ENCODE measurements at places on chromosomes 6 and 20. TPM values are rescaled to one million over a fixed set of nuclear protein-coding genes. Genes with fewer than 3 reads are reported as not detected.

The MATN4 gene
- total RNA-seq = 0.69 TPM

The RNF144B gene
- 24.2 TPM for total RNA-seq

DNA sequence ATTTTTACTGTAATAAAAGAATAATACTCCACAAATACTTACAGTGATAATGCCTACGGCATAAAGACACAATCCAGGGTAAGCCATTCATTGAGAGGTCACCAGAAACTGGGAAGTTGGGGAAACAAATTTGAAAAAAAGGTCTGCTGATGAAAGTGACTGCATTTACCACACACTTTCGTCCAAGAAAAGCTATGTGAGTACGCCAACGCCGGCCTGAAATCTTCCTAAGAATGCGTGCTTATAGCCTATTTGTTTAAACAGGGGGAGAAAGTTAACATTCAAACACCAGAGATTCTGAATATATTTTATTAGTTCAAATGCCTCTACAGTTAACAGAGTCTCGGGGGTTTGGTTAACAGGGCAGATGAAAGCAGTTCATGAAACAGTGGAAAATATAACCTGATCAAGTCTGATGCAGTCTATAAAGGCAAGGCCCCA, 657 bp upstream of the LTV1 start:
- no peak for DNase-seq

- no peak for DNase-seq
These were observed 84.7 kb downstream of the PHACTR3 start for GRCh38 chr20:59688999-59689398.

The SPDEF gene
- not detected for total RNA-seq

The EPPIN gene
- total RNA-seq = not detected

The PACRG gene
- total RNA-seq = 0.26 TPM

The ATP6V1G2 gene
- total RNA-seq = 1.3 TPM

DNA sequence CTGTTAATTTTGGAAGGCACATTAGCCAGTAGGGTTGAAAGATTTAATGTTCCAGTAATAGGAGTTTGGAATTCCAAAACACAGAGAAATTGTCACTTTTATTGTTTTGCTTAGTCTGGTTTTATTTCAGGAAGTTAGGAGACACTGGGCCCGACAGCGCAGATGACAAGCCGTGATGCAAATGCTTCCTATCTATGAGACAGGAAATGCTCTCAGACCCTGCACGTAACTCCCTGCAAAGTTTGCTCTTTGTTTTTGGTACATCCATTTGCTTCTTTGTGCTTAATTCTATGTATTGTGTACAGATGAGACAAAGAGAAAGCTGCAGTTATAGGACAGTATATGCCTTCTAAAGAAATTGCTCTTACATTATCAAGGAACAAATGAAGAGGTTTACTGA, 201.6 kb upstream of the SGK1 start:
- DNase-seq = no peak

DNA sequence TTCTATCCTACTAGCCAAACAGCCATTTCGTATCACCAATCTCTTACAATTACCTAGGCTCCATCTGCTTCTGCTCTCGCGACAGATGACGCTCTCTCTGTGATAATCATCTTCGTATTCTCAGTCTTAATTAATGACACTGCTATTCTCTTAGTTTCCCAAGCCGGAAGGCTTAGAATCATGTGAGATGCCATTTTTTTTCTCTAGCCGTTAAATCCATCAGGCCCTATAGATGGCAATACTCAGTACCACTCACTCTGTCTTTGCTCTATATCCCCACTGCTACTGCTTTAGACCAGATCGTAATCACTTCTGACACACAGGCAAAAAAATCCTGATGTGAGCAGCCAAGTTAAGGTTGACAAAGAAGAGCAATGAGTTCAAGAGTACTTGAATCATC, 2.1 kb upstream of the THEMIS start:
- DNase-seq = no peak

GRCh38 chr6:144690133-144690532, 405.0 kb downstream of the UTRN start:
- DNase-seq = no peak

DNA sequence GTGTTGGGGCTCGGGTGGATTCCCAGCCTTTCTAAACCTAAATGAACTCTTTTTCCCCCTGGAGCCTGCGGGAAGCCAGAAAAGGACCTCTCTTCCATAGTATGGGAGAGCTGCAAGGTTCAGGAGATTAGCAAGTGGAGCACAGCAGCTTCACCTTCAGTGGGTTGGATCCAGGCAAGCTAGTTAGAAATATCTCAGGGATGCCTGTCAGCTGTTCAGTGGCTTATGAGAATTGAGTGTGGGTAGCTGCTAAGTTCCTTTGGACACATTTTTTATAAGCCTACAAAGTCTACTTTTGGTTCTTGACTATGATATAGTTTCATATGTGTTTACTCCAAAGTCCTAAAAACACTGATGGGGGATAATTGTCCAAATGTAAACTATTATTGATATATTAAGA, 642.1 kb downstream of the EPM2A start:
- no peak for DNase-seq

The NMBR gene
- total RNA-seq = 0.45 TPM

GRCh38 chr6:37125774-37126492, 44.0 kb upstream of the PIM1 start:
- no peak for DNase-seq

The XKR7 gene
- not detected for total RNA-seq

The GNRH2 gene
- total RNA-seq = not detected

DNA sequence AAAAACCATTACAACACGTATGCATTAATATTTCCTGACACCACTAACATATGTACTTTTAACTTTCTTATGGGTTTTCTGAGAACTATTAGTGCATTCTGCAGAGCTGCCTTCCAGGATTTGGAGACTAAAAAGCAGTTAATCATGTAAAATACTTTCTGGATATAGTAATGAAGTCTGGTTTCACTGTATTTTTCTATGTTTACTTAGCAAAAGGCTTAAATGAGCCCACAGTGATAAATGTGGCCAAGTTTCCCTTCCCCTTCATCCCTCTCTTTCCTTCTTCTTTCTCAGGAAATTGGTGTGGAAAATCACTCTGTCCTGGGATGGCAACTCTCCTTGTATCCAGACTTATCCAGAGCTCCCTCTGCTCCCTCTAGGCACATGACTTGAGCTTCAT, 29.7 kb upstream of the ENPP1 start:
- DNase-seq = no peak

GRCh38 chr6:55174211-55175026, at the start of gene HCRTR2:
TSS of gene HCRTR2 (plus strand) at chr6:55174515. CDS start at chr6:55174588, 73 bp downstream.
- no peak for DNase-seq

DNA sequence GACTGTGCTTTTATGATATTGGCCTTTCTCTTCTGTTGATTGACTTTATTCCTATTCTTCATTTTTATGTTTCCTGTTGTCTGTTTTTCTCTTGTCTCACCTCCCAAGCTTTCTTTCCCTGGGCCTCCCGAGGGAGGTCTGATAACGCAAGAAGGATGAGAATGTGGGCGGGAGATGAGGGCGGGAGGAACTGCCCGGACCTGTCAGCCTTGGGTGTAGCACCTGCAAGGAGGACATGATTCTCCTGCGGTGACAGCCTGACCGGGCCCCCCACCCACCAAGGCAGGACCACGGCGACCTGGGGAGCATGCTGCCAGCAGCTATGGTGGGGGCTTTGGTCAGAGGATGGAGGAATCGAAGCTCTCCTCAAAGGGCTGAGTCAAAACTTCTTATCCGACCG, 86.9 kb downstream of the PLEKHG1 start:
- no peak for DNase-seq

- DNase-seq = no peak
These were observed 29.3 kb downstream of the CST8 start for GRCh38 chr20:23520185-23520584.

The TNNC2 gene
- not detected for total RNA-seq

The FAM83C gene
- not detected for total RNA-seq

The CD24 gene
- 8.0 TPM for total RNA-seq

The PRR18 gene
- total RNA-seq = not detected

The FRS3 gene
- 5.4 TPM for total RNA-seq

DNA sequence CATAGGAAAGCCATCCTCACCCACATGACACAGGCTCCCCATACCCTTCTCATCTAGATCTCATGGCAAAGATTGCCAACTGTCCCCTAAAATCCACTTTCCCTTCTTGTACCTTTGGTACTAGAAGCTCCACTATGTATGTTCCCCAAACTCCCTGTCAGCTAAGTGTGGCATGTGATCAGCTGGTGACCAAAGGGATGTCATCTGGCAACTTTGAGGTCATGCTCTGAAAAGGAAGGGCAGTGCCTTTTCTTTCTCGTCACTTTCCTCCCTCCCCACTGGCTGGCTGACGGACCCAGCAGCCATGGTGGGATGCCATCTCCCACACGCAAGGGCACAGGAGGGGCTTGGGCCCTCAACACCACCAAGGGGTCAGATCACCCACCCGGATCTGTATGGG, 23.8 kb upstream of the TAF8 start:
- no peak for DNase-seq

- peak; percentile 79 for DNase-seq
These were observed 154.7 kb downstream of the JARID2 start for GRCh38 chr6:15400572-15401004.

DNA sequence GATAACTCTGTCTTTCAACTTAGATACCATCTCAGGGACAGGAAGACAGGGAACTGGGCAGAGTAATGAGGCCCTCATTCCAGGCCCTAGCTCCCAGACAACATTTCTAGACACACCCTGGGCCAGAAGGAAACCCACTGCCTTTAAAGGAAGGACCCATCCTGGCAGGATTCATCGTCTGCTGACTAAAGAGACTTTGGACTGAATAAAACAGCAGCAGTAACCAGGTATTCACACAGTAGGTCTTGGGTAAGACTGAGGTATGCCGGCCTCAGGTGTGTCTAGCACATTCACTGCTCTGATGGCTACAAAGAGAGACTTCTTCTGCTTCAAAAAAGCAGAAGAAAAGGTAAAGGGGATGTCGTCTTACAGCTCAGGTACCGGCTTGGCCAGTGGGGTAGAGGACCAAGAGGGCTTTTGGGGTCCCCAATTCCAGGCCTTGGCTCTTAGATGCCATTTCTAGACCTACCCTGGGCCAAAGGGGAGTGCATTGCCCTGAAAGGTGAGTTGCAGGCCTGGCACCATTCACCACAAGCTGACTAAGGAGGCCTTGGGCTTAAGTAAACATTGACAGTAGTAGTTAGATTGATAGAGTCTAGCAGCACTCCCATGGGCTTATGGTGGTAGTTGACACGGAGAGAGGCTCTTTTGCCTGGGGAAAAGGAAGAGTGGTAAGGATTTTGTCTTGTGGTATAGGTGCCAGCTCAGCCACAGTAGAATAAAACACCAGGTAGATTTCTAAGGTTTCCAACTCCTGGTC, 13.4 kb downstream of the SNX14 start:
- no peak for DNase-seq

The SLC13A3 gene
- 3.7 TPM for total RNA-seq

DNA sequence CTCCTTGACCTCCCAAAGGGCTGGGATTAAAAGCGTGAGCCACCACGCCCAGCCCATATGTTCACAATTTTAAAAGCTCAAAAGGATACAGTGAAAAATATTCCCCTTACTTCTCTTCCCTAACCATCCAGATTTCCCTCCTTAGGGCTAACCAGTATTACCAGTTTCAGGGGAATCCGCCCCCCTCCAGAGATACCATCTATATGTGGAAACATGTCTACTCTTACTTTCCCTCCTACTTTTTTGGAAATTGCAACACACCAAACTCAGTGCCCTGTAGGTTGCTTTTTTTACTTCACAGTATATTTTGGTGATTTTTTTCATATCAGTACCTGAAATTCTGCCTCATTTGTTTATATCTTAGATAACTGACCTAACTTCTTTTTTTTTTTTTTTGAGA, 6.9 kb upstream of the RPL10A start:
- no peak for DNase-seq

DNA sequence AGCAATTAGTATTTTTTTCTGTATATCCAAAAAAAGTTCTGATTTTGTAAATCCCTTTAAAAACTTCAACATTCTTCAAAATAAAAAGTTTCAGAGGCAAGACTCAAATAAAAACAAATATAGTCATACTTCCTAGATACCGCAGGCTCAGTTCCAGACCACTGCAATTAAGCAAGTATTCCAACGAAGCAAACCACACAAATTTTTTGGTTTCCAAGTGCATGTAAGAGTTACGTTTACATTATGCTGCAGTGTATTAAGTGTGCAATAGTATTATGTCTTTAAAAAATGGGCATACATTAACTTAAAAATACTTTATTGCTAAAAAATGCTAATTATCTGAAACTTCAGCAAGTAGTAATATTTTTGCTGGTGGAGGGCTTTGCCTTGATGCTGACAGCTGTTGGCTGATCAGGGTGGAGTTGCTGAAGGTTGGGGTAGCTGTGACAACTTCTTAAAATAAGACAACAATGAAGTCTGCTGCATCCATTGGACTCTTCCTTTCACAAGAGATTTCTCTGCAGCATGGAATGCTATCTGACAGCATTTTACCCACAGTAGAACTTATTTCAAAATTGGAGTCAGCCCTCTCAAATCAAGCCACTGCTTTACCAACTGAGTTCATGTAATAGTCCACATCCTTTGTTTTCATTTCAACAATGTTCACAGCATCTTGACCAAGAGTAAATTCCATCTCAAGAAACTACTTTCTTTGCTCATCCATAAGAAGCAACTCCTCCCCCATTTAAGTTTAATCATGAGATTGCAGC, 46.0 kb downstream of the PHIP start:
- DNase-seq = no peak

- DNase-seq = no peak
These were observed 46.7 kb downstream of the RGS17 start for GRCh38 chr6:153084393-153084792.

- no peak for DNase-seq
These were observed 50.0 kb downstream of the GFOD1 start for GRCh38 chr6:13437218-13437996.

- no peak for DNase-seq
These were observed 730 bp downstream of the INSM1 start for GRCh38 chr20:20368418-20369249.

- DNase-seq = no peak
These were observed 524.5 kb downstream of the BMP2 start for GRCh38 chr20:7291946-7292345.

DNA sequence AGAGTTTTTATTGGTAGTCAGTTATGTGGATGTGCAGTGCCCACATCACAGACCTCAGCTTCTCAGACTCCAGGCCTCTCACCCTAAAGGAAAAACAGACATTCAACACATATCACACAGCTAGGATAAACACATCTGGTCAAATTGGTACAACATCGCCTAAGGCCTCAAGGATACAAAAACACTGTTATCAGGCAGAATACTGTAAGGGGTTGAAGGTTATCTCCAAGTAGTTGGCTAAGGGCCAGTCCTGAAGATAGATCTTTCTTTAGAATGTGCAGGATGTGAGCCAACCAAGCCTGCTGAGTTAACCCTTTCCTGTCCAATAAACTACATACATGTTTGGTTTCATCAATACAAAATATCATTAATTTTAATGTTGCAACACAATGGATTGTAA, 308.4 kb upstream of the GJE1 start:
- DNase-seq = no peak
